SJSA1 (cell line): ENCODE measurements at places on chromosomes 16 and 17. TPM values are rescaled to one million over a fixed set of nuclear protein-coding genes. Genes with fewer than 3 reads are reported as not detected.

- peak; percentile 18 for DNase-seq
Measured at GRCh38 chr17:64147110-64148016, 17.4 kb upstream of the ERN1 start.

DNA sequence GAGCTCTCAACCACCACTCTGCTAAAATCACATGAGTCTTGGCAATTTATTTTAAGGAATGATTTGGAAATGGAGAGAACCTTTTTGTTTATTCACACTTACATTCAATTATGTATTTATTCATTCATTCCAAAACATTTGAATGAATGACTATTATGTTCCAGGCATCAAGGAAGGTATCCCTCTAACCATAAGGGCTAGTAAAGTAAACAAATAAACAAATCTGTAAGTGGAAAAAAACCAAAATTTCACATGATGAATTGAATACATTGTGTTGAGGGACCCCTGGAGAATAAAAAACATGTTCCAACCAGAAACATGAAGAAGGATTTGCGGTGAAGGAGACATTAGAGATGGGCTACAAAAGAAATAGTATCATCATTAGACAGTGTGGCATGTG lies 677.8 kb downstream of the TOX3 start:
- no peak for DNase-seq

Gene IGFALS
- total RNA-seq: not detected in 2 replicates

GRCh38 chr17:44280392-44280937 lies 12.5 kb upstream of the SLC4A1 start:
- DNase-seq: no peak

GRCh38 chr17:73952480-73953205 lies 250.8 kb upstream of the RPL38 start:
- DNase-seq: no peak

- peak; percentile 88 for DNase-seq
Measured at GRCh38 chr16:69924777-69925191, 26.4 kb upstream of the CLEC18A start.

DNA sequence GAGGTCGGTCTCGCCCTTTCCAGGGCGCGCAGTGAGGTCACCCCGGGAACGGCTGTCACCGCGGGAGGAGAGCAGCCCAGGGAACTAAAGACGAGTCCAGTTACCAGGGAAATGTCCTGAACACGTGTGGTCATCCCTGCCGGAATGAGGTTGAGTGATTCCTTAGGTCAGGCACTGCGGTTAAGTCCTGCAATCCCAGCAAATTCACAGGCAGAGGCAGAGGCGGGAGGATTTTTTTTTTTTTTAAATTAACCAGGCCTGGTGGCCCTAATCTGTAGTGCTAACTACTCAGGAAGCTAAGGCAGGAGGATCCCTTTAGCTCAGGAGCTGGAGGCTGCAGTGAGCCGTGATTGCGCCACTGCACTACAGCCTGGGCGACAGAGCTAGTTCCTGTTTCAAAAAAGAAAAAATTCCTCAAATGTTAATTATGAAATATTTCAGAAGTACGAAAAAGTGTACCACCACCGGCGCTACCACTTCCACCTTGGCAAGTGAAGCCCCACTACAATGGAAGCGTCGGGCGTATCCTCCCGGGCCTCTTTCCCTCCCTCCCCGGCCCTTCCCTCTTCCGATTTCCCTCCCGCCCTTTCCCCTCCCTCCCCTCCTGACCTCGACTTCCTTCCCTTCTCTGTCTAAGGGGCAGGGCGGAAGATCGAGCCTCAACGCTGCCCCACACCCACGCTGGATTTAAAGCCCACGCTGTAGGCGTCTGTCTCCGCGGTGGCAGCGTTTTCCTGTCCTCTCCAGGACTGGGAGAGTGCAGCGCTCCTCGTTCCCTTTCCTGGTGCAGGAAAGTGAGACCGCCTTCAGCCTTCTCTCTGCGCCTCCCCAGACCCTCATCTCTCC lies 27.3 kb downstream of the SLFN11 start:
- DNase-seq: no peak

DNA sequence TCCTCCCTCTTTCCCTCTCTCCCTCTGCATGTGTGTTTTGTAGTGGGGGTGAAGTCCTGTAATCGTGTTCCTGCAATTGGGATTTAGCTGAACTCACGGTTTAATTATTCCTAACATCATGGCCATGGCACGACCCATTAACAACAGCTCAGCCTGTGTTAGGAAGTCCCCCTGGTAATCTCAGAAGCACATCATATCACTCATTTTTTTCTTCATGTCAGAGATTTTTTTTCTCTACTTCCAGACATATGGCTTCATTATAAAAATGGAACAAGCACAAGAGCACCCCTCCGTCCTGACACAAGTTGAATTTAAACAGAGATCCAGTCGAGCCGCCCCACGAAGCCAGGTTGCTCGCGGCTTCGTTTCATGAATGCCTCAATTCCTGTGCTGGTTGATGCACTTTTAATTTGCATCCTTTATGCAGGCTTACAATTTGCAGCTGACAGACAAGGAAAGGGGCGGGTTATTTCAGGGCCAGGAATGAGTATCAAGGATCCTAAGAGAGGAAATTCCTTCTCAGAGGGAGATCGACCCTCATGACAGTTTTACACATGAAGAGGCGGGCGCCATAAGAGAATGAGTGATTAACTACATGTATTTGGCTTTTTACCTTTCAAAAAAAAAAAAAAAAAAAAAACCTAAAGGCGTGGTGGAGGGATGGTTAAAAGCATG lies 192.9 kb downstream of the MAF start:
- DNase-seq: no peak

DNA sequence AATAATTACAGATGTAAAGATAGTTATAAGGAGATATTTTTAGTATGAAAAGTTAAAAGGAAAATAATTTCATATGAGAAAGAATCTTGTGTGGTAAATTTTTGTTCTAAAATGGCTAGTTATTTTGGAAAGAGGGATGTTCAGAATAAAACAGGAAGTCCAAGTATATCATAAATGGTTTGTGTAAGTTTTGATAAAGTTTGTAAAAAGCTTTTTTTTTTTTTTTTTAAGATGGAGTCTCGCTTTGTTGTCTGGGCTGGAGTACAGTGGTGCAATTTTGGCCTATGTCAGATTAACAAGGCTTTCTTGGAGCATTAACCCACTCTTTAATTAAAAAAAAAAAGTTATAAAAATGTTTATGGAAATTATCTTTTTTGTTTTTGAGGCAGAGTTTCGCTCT lies 8.2 kb upstream of the CDK10 start:
- DNase-seq: no peak

DNA sequence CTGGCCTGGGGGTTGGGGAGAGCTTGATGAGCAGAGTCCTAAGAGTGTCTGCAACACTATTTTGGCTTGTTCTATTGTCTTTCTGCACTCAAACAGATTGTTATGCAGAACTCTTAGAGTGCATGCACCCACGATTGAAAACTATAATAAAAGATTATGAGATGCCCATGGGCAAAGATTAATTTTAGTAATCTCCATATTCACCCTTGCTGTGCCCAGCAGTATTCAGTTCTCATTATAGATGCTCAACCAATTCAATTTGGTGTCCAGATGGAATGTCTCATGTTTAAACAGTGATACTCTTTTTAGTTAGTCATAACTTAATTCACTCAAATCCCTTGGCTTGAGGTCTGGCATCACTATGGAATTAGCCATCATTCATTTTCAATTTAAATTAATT lies 952.5 kb downstream of the CDH8 start:
- no peak for DNase-seq

GRCh38 chr16:58038219-58038641 lies 12.7 kb downstream of the MMP15 start:
- no peak for DNase-seq

GRCh38 chr17:82502207-82502606 lies 17.3 kb upstream of the FOXK2 start:
- no peak for DNase-seq

DNA sequence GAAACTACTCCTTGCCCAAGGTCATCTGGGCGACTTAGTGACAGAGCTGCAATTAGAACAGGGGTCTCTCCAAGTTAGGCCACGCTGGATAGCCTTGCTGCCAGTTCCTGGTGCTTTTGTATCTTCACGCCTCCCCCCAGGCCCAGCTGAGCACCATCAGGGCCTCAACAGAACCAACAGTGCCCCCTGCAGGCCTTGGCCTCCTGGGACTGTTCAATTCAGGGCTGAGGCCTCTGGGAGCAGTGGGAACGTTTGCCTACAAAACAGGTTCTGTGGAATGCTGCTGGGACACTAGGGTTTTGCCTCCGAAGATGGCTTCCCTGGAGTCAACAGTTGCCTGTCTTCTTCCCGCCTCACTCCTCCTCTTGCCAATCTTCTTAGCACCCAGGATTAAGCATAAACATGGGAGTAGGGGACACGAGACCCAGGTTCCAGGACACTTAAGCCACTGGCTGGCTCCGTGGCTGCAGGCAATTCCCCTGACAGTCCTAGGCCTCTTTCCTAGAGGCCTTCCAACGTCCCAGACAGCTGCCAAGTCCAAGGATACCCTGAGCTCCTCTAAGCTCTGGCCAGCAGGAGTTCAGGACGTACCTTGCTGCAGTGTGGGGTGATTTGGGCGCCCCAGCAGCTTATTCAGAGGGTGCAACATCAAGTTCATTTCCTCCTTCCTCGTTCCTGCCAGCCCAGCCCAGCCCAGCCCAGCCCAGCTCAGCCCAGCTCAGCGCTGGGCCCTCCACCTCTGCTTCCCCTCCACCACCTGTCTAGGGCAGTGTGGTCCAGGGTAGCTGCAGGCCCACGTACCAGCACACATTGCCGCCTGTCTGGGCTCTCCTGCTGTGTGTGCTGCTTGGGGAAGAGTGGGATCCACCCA lies 246.6 kb upstream of the RPL38 start:
- DNase-seq: no peak

DNA sequence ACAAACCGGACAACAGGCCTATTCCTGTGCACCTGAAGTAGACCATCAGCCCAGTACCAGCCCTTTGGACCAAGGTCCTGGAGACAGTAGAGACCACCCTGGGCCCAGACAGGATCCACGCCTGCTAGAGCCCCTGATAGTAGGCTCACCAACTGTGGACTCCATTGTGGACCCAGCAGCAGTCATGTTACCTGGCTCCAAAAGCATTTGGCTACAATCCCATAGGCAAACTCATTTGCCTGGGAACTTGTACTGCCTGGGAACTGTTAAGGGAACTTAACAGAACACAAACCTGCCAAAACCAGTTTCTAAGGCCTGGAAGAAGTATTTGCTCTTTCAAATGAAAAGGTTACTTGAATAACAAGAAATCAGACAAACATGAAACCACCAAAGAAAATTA lies 10.0 kb upstream of the ACSM1 start:
- no peak for DNase-seq

Gene TNFRSF17
- not detected in 2 replicates for total RNA-seq

Gene IL17C
- not detected in 2 replicates for total RNA-seq

Gene KIF2B
- total RNA-seq: not detected in 2 replicates

GRCh38 chr16:83301971-83302370 lies 505.8 kb upstream of the HSBP1 start:
- DNase-seq: no peak

- no peak for DNase-seq
Measured at GRCh38 chr16:79004309-79004708, 596.2 kb downstream of the MAF start.

DNA sequence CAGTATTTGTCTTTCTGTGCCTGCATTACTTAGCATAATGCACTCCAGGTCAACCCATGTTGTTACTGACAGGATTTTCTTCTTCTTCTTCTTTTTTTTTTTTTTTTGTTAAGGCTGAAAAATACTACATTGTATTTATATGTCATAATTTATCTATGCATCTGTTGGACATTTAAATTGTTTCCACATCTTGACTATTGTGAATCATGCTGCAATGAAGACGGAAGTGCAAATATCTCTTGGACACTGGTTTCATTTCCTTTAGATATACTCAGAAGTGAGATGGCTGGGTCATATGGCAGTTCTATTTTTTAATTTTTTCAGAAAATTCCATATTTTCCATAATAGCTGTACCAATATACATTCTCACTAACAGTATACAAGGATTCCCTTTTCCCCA lies 272.7 kb upstream of the PMFBP1 start:
- no peak for DNase-seq

Gene FBXO39
- 0.87 TPM in 1 of 2 replicates, not detected in the other for total RNA-seq

Gene MARCHF10
- total RNA-seq: 0.31 and 0.71 TPM in 2 replicates

Gene SLC38A8
- total RNA-seq: not detected in 2 replicates

GRCh38 chr17:2238432-2239169 lies 65.0 kb downstream of the SMG6 start:
- no peak for DNase-seq

GRCh38 chr16:48955837-48956236 lies 325.8 kb downstream of the CBLN1 start:
- DNase-seq: no peak

DNA sequence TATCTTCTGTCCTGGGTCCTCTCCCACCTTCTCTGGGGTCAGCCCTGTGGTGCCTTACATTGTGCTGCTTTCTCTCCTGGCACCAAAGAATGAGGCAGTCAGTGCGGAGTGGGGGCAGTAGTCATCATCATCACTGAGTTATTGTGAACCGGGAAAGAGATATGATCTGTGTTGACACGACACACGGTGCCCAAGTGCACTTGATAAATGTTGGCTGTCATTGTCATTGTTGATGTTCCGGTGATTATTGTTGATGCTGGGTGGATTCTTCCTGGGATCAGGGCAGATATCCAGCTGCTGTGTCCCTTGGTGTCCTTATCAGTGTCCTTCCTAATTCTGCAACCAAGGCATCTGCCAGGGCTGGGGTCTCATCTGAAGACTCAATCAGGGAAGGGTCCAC lies 121.7 kb downstream of the ABCC6 start:
- no peak for DNase-seq

GRCh38 chr17:27525316-27525715 lies 69.1 kb downstream of the KSR1 start:
- no peak for DNase-seq

Gene ZPBP2
- total RNA-seq: not detected in 2 replicates

DNA sequence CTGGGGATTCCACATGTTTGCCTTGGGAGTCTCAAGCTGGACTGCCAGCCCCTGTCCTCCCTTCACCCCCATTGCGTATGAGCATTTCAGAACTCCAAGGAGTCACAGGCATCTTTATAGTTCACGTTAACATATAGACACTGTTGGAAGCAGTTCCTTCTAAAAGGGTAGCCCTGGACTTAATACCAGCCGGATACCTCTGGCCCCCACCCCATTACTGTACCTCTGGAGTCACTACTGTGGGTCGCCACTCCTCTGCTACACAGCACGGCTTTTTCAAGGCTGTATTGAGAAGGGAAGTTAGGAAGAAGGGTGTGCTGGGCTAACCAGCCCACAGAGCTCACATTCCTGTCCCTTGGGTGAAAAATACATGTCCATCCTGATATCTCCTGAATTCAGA lies 28.9 kb downstream of the CDRT15 start:
- no peak for DNase-seq

DNA sequence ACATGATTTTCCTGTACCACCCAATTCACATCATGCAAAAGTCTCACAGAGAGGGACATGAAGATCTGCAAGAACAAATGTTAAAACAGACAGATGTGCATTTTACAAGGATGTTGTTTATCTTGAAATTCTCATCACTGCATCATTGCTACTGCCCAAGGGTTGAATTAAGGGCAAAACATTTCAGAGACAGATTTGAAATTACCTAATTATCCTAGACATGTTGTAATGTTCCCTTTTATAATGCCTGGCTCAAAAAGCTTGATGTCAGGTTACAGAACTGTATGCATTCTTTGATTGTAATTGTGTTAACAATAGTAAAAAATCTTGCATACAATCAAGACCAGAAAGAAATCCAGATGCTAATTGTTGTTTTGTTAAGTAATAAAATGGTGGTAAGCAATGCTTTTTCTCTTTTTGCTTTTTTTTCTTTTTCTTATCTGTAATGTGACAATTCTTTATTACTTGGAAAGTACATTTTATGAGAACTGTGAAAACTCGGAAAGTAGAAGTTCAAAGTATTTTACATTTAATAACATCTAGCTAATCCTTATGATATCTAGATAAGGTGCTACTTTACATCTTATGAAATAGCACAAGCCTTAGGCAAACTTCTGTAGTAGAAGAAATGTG lies 3.6 kb upstream of the DUSP14 start:
- DNase-seq: no peak

- no peak for DNase-seq
Measured at GRCh38 chr17:73068322-73069153, 23.9 kb downstream of the SLC39A11 start.
